Hematopoietic multipotent progenitor cell treated with erythropoietin and hydrocortisone succinate and interleukin-3 and kit ligand, for 17 days (in vitro differentiated cells): ENCODE measurements at places on chromosomes 2 and 18.

- DNase-seq: no peak
Measured at GRCh38 chr2:173793709-173794565, 171.2 kb downstream of the SP3 start.

DNA sequence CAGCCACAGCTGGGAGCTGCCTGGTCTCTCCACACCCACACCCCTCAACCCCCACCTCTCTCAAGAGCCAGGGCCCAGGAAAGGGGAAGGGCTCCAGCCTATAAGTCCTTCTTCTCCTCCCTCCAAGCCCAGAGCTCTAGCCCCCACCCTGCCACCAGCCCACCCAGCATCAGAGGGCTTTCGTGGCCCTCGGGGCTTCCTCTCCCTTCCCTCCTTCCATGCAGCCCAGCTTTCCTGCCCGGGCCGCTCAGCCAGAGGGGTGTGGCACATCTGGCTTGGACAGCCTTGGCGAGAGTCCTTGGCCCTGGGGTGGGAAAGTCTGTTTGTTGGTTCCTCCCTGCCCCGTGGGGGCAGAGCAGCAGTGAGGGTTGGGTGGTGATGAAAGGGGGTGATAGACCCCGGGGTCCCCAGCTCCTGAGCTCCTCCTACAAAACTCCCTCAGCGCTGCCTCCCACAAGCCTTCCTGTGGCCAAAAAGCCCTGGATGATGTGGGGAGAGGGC is 7.0 kb downstream of the TNS1 start:
- DNase-seq: no peak

GRCh38 chr2:46385786-46386577 is 88.8 kb downstream of the EPAS1 start:
- DNase-seq: no peak

- no peak for DNase-seq
Measured at GRCh38 chr2:120704696-120705095, 31.0 kb upstream of the GLI2 start.

DNA sequence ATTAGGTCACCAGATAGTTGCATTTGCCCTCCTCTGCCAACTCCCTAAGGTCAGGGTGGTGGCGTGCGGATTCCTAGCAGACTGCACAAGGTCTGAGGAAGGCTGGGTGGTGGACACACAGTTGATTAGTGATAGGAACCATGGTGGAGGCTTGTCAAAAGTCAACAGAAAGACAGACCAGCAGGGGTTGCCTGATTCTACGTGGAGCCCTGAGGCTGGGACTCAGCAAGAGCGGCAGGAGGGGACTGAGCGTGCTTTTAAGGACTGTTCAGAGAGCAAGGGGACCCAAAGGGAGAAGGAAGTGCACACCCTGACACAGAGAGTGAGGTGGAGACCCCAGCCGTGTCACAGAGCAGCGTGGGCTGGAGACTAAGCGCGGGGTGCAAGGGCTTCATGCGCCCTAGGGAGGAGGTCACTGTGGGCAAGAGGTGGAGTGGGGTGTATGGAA is 513.2 kb downstream of the RNF144A start:
- DNase-seq: no peak
